Islet precursor cell (in vitro differentiated cells): ENCODE measurements at places on chromosomes 6 and 20.
A peak's percentile ranks its signal among the peaks of the same experiment; 100 is the strongest.

GRCh38 chr20:47969426-47969825 is 184.1 kb upstream of the SULF2 start:
- no peak for DNase-seq

DNA sequence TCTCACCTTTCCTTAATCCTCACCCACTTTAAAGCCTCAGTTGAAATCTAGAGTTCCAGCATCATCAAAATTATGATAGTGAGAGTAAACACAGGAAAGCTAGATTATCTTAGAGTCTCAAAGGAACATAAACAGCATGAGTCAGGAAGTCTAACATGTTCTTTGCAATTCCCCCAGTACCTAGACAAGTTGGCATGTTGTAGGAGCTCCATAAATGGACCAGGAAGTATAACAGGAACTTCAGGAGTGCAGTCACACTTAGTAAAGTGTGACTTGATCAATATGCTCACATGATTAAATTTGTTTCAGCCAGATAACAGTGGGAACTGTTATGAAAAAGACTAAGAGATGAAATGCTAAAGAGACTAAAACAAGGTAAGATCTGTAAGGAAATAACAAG is 834.4 kb downstream of the EYS start:
- DNase-seq = no peak

DNA sequence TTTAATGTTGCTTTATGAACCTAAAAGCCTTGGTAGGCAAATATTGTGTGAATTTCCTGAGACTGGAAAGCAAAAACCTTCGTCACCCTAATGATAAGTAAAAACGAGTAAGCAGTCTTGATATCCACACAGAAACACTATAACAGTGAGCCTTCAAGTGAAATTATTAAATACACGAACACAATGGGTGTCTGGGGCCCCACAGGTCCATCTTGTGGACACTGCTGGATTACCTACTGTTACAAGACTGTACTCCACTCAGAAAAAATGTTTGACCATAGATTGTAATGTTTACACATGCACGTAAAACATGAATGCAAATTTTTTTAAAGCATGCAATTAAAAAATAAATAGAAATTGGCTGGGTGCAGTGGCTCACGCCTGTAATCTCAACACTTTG is 466.9 kb downstream of the CD83 start:
- DNase-seq = no peak

- no peak for DNase-seq
Observed at GRCh38 chr20:23407781-23408464, 13.4 kb downstream of the NAPB start.

GRCh38 chr6:157631412-157631811 is 191.6 kb upstream of the SNX9 start:
- DNase-seq = peak; percentile 85

DNA sequence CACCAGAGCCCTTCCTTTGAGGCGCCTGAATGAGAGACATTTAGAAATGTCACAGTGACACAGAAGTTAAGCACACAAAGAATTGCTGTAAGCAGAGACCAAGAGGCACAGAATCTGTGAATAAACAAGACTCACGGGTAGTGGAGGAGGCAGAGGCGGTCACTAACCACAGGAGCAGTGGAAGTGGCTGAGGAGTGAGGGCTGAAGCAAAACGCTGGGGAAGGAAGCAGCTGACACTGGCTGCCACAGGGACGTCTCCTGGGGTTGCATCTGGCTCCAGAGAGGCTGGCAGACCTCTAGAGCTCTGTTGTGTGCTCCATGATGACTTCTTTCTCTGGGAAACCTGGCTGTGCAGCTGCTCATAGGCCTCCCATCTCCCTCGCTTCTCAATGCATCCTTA is 65.0 kb upstream of the SLC2A12 start:
- DNase-seq = peak; percentile 68

GRCh38 chr6:85344996-85345395 is 104.9 kb upstream of the NT5E start:
- no peak for DNase-seq

- no peak for DNase-seq
Observed at GRCh38 chr20:44586289-44586911, 4.0 kb downstream of the PKIG start.

GRCh38 chr6:24686946-24687345 is 20.1 kb downstream of the ACOT13 start:
- no peak for DNase-seq

- no peak for DNase-seq
Observed at GRCh38 chr6:40555092-40555491, 32.1 kb downstream of the LRFN2 start.

DNA sequence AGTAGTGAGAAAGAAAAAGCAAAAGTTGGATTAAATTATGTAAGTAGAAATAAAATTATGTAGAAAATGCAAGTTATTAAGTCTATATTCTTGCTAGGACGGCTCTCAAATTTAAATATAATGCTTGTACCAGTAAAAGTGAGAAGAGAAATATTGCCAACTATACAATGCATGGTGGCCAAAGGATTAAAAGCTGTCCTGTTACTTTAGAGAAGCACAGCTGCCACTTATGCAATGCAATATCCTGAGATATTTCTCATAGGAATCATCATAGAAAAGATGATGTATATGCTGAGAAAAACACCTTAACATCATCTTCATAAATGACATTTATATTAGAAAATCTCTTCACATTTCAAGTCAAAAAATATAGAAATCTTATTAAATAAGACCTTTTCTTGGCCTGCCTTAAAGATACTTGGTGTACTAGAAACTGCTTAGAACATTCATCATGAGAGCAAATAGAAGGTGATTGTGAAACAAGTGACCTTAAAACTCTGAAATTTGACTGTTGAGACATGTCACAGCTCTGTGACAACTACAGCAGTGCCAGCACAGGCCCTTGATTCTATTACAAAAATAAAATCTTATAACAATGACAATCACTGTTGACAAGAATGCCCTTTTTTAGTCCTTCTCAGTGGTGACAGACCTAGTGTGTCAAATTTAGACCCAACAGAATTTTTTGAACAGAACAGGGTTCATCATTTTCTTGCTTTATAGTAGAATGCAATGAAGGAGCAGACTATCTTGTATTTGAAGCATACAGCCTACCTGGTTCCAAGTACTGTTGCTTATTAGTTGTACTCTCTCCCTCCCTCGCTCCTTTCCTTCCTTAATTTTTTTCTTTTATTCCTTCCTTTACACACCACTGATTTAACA is 173.1 kb downstream of the CLVS2 start:
- DNase-seq = no peak

GRCh38 chr6:37503309-37503965 is 3.7 kb upstream of the CCDC167 start:
- DNase-seq = no peak

DNA sequence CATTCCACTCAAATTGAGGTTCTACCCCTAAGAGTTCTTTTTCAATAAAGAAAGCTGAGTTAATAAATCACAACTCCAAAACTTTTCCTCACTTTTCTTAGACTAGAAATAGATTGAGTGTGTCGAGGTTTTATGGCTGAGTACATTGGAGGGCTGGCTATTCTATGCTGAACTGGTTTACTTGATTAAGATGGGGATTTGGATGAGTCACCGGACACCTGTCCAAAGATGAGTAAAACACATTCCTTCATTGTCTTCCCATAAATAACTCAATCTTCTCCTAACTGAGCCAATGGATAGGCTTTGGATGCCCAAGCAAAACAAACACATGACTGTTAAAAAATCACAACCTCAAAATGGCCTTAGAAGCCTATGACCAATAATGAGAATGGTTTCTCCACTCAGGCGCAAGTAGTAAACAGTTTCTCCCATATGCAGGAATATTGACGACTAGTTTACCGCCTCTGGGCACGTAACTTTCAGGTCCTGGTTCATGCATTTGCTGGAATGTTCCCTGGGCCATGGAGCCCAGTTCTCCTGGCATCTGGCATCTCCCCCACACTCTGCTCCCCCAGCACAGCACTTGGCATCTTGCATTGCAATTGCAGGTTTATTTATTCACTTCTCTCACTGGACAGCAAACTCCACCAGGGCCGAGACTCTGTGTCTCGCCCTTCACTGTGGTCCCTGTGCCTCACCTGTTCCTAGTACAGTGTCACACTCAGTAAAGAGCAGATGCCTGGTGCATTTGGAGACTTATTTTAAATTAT is 43.9 kb downstream of the BCAS1 start:
- no peak for DNase-seq

DNA sequence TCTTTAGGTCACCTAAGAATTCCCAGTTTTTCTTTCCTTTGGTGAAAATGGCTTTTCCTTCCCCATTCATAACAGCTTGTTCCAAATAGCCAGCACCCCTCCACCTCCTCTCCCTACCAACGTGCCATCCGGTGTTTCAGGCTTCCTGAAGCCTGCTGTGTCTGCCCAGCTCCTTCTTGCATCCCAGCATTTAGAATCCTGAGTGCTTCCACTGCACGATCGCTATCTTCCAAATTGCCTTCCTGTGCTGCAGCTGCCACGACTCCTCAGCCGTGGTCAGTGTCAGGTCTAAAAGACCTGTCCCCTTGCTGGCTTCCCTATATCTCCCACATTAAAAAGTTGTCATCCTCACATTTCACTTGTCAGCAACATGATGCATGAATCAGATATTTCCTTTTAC is 550.3 kb upstream of the JARID2 start:
- peak; percentile 80 for DNase-seq

- no peak for DNase-seq
Observed at GRCh38 chr6:32932132-32932868, 8.5 kb downstream of the HLA-DMB start.

DNA sequence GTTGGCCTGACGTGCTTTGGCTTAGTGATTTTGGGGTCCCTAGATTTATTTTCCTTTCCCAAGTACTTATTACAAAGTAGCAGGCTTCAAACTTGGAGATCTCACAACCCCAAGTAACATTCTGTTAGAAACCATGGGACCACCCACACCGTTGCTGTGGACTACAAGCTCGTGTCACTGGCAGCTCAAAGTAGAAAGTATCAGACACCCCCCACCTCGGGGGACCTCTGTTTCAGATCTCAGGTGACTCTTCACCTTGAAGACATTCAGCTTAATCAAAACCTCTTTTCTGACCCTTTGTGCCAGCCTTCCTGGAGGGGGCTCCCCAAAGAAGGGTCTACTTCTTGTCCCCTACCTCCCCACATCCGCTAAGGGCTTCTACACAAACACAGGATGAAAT is 15.7 kb upstream of the MYT1 start:
- DNase-seq = no peak

DNA sequence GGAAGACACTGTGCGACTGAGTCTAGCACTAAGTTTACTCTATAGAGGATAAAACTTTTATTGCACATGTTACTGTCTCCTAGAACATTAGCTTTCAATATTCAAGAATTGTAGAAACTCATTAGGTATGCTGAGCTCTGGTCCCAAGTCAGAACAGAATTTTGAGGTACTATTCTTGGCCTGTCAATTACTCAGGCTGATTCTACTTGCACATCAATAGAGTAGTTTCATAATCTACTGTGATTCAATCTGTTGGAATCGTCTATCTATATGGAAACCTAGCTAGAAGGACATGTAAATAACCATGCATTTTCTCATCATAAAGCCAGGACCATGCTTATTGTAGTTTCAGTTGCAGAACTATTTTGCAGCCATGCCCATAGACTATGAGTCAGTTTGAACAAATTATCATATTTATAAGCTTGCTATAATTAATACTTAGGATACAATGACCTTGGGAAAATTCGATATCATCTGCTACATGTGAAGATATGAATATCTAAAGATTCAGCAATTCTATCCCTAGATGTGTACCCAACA is 41.6 kb downstream of the FLRT3 start:
- DNase-seq = no peak

- no peak for DNase-seq
Observed at GRCh38 chr6:161710698-161711097, 436.8 kb upstream of the AGPAT4 start.

DNA sequence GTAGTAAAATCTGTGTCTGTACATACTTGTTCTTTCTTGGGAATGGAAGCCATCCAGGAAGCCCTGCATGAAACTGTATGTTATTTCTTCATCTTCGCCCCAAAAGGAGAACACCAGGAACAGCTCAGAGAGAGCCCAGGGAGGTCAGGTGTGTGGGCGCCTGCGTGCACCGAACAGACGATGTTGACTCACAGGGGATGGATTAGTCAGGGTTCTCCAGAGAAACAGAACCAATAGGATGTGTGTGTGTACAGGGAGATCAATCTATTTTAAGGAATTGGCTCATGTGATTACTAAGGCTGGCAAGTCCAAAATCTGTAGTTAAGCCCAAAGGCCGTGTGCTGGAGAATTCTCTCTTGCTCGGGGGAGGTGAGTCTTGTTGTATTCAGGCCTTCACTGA is 45.7 kb downstream of the RNASET2 start:
- DNase-seq = peak; percentile 35

DNA sequence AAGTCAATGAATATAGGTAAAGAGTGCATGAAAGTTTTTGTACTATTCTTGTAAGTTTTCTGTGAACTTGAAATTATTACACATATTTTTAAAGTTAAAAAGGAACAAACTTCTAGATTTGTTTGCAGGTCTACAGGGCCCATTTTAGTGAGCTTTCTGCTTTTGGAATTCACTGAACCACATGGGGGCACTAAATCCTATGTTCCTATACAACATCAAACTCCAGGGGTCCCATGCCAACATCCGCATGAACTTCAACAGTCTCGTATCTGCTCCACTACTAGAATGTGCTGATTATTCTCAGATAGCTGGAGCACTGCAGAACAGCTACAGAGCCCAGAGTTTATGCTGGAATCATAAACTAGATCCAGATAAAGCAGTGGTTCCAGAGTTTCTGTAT is 347.9 kb upstream of the SPTLC3 start:
- DNase-seq = peak; percentile 55

GRCh38 chr6:130367767-130368166 is 1.9 kb downstream of the TMEM200A start:
- DNase-seq = no peak

DNA sequence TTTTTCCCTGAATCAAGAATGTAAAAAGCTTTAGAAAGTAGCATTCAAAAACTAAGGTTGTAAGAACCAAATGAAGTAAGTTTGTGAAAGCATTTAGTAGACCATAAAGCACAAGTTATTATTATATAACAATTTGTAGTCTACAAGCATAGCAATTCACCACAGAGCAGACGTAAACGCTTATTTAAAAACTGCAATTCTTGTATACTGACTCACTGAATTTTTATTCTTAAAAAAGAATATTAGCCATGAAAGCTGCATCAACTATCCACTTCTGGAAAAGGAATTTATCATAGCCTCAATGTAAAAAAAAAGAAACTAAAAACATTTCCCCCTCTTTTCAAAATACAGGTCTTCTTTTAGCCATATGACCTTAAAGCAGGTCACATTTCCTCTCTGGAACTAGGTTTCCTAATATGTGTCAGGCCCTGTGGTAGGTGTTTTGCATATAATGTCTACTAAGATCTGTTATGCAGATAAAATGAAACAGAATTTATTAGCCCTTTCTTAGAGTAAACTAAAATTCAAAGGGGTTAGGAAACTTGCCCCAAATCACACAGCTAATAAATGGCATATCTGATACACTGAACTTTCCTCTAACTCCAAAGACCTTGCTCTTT is 2.1 kb downstream of the MAP3K7 start:
- no peak for DNase-seq

- peak; percentile 75 for DNase-seq
Observed at GRCh38 chr6:7112741-7113313, 5.1 kb downstream of the RREB1 start.

- DNase-seq = no peak
Observed at GRCh38 chr6:145668844-145669243, 66.5 kb downstream of the EPM2A start.

DNA sequence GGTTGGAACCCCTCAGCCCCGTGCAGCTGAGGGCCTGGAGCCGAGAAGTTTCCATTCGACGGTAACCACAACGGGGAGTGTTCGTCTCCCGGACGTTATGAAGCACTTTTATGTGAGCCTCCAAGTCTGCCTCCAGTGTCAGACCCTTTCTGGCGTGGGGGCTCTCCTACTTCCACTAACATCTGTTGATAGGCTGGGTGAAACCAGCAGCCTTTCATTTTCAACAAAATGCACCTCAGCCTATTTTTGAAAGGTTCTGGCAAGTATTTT is 257.4 kb downstream of the THBS2 start:
- DNase-seq = no peak
